Aorta (tissue), 5 donors: ENCODE measurements at places on chromosomes 3 and 15. TPM values are rescaled to one million over a fixed set of nuclear protein-coding genes. Genes with fewer than 3 reads are reported as not detected.

GRCh38 chr3:195059006-195059350 lies 212.0 kb downstream of the XXYLT1 start:
- DNase-seq: peak; percentile 38

- no peak for DNase-seq
These were observed 169.7 kb downstream of the TJP1 start for GRCh38 chr15:29652595-29652994.

The SLC24A5 gene
- total RNA-seq: not detected

GRCh38 chr15:69298697-69299441 lies at the start of gene PAQR5:
PAQR5 (plus strand) TSS chr15:69298912; CDS start chr15:69360081, 61,169 bp downstream.
- peak; percentile 49 for DNase-seq

- no peak for DNase-seq
These were observed 5.7 kb downstream of the CCDC32 start for GRCh38 chr15:40558952-40559742.

DNA sequence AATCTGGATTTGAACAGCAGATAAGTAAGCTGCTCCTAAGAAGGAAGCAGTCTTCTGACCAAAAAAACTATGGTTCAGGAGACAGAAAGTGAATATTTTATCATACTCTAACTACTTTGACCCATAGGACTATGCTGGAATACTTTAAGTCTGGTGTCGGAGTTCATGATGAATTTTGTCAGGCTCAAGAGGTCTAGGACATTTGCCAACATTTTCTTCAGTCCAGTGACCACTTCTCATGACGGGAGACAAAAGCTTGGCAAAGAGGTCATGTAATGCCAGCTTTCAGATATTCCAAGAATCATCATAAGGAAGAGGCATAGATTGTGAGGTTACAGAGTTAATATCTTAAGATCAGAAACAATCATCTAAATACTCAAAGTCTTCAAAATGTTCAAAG lies 20.5 kb upstream of the DCBLD2 start:
- DNase-seq: no peak

DNA sequence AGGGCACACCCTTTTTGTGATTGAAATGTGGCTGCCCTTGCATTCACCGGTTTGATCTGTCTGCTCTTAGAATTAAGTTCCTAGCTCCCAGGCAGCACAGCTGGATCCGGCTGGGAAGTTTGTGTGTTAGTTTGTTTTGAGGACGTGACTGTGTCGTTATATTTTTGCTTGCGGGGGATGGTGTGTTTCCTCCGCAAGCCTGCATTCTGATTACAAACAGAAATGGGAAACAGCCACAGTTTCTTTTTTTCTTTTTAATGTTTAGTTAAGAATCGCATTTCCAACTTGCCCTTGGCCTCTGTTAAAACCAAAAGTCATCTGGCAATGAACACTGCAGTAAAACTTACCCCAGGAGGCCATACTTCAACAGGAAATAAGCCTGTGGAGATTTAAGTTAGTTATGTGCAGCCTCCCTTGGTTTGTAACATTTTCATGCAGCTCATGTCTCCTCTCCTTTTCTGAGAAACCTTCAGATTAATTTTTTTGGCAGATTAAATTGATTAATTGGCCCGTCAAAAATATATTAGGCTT lies 888 bp downstream of the TMOD3 start:
- no peak for DNase-seq

DNA sequence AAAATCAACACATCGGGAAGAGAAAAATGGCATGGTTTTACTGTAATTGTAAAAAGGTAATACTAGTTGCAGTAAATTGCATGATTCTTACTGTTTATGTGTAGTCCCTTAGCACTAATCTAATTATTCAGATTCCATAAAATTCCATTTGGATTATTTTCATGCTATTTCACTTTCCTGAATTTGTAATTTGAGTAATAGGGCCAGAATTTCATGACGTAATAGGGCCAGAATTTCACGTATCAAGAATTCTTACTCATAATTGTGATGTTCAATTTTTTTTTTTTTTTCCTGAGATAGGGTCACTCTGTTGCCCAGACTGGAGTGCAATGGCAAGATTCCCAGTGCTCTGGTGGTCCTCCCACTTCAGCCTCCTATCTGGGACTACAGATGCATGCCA lies 2.9 kb upstream of the U2SURP start:
- DNase-seq: no peak

DNA sequence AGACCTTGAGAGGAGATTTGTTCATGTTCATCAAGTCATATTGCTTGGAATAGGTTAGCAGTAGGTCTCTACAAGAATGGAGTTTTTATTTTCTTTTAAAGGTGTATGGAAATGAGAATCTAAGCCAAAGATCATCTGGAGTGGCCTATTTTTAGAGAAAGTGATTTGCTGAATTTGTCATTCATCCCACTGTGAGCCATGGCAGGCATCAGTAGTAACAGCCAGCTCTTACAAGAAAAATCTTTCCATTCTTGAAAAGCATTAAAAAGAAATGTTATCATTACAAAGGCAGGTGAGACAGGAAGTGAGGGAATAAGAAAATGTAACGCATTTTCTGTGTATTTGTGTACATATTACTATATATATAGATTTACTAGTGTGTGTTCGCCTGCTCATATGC lies 29.6 kb downstream of the STAC start:
- DNase-seq: no peak

- no peak for DNase-seq
These were observed 188.1 kb downstream of the USP13 start for GRCh38 chr3:179840985-179841384.

DNA sequence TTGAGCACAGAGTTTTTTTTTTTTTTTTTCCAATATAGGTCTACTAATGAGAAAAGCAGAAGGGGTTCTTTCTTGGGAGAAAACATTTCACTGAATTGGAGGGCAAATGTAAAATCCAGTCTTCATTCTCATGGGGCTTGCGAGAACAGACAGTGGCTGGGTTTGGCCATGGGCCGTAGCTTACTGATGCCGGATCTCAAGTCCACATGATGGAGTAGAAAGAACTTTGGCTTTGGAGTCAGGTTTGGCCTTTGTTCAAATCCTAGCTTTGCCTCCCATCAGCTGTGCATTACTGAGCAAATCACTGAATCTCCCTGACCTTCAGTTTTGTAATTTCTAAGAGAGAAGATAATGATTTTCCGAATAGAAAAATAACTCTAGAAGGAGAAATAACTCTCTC lies 59.7 kb downstream of the LMCD1 start:
- DNase-seq: peak; percentile 62

The GALNT15 gene
- total RNA-seq: 44.7 TPM

The CHRFAM7A gene
- 13.2 TPM for total RNA-seq

GRCh38 chr3:64870876-64871646 lies 183.3 kb upstream of the ADAMTS9 start:
- DNase-seq: no peak

The SAMMSON gene
- 25.6 TPM for total RNA-seq

The KBTBD13 gene
- total RNA-seq: 1.5 TPM

- DNase-seq: no peak
These were observed 375.2 kb downstream of the LSAMP start for GRCh38 chr3:116070061-116070460.
